ENCODE measurements at places on chromosomes 5 and 9.

DNA sequence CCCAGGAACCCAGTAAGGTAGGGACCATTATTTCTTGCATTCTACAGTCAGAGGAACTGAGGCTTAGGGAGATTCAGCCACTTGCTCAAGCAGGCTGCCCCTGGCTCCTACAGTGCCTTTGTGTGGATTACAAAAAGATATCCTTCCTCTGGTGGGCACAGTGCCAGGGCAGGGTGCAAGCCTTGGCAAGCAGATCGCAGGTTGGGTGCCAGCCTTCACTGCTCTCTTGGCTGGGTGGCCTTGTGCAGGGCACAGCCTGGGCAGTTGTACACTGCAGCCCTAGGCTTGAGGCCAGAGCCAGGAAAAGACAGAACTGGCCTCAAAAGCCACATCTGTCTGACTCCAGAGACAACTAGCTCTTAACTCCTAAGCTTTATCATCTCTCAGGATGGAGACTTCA, 15.0 kb downstream of the DOCK2 start:
- DNase-seq: no peak

- no peak for DNase-seq
Measured at GRCh38 chr5:51188001-51188591, 195.2 kb upstream of the ISL1 start.

GRCh38 chr9:1939926-1940368, 75.2 kb upstream of the SMARCA2 start:
- peak; percentile 1 for DNase-seq

DNA sequence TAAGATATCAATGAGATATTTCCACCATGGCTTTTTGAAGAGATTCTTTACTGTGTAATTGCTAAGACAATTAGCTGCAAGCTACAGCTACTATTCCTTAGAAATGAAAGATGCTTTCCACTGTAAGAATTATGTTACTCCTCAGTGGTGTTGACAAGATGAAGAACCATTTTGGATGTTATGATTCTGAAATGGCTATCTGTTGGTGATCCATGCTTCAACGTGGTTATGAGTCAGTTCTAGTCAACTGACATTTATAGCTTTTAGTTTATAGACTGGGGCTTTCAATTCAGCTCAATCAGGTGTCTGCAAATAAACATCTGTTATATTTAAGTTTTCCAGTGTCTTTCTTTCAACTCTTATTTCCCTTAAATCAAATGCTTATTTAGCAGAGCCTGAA, 93.7 kb downstream of the SGCD start:
- DNase-seq: no peak

DNA sequence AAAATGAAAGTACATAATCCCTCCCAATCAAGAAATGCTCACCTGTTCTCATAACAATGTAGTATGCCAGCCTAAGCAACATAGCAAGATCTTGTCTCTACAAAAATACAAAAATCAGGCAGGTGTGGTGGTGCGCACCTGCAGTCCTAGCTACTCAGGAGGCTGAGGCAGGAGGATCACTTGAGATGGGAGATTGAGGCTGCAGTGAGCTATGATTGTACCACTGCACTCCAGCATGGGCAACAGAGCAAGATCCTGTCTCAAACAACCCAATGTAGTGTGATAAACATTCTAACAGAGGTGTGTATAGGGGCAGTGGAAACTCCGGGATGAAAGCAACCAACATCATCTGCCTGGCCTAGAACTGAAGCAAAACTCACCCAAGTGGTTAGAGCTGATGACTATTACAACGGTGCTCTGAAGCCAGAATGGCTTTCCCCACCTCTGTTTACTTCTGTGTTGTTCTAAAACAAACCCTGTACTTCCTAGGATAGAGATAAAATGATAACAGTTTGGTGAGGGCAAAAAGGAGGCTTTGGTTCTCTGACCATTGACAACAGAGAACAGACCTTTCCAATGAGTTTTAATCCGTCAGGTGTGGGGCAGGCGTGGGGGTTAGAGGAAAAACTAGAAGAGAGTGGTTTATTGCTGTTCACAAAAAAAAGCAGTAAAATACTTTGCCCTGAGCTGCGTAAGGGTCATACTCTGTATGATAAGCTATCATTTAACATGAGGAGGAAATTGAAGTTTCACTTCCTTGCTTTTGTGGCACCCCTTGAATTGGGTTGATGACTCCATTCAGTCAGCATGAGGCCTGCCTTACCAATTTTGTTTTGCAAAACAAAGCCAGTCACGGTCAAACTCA, 18.9 kb downstream of the WNT8A start:
- DNase-seq: no peak

DNA sequence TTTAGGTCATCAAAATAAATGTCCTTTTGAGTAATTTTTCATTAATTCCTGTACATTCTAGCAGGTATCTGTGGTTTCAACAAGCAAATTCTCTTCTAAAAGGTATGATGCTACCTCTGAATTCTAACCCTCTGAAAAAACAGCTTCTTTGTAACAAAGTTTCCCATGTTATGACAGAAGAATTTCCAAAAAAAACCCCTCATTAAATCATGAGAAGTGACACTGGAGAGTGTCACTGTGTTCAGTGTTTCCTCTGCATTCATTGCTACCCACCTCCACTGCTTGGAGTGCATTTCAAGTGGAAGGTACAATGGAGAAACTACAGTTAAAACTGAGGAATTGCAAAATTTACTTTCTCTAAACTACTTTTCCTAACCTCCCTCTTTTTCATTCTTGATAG, 10.1 kb downstream of the CDKN2A start:
- no peak for DNase-seq

DNA sequence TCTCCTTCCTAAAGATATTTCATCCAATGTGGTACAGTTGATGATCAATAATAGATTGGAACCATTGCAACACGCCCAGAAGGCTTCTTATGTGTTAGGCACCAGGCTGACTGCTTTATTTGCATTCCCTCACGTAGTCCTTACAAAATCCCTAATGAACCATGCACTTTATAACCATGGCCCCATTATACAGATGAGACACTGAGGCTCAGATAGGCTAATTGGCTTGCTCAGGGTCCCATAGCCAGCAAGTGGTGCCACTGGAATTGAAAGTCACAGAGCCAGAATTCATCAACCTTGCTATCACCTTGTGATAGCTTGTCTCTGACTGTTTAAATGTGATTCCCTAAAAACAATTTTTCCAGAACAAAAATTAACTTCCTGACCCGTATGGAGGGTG, 27.8 kb upstream of the RAI14 start:
- no peak for DNase-seq

DNA sequence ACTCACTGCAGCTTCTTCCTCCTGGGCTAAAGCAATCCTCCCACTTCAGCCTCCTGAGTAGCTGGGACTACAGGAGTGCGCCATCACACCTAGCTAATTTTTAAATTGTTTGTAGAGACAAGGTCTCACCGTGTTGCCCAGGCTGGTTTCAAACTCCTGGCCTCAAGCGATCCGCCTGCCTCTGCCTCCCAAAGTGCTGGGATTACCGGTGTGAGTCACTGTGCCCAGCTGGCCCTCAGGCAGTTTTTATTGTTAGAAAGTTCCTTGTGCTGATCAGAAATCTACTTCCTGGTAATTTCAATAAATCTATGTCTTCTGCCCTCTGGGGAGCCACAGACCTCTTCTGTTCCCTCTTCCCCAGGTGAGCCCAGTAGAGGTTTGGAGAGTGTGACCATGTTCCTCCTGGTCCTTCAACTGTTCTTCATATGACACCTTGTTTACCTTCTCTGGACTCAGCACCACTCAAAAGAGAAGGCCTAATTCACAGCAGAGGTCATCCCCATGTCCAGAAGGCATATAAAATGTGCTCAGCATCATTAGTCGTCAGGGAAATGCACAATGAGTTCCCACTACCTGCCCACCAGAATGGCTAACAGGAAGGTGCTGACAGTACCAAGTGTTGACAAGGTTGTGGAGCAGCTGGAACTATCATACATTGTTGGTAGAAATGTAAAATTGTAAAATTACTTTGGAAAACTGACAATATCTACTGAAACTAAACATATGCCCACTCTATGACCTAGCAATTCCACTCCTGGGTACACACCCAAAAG, 10.4 kb downstream of the TMOD1 start:
- DNase-seq: peak; percentile 59

- peak; percentile 25 for DNase-seq
Measured at GRCh38 chr5:38535248-38535750, 21.1 kb downstream of the LIFR start.

DNA sequence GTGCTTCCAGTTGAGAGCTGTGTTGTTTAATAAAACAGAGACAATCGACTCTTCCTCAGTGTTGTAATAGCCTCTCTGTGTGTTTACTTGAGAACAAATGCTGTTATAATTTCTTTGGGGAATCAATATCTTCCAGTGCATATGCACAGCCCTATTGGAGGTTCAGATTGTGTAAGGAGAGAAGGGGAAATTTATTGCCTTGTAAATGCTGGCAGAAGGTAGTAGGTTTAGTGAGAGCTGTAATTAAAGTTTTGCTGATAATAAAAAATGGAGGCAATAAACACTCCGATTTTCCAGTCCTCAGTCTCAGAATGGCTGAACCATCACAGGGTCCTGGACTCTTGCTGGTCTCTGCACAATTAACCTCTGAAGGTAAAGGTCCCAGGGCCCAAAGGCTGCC, 128.3 kb downstream of the C5orf15 start:
- DNase-seq: no peak

GRCh38 chr9:128636024-128636390, 20.6 kb downstream of the DYNC2I2 start:
- peak; percentile 63 for DNase-seq

GRCh38 chr5:96080557-96080956, 118.9 kb upstream of the ELL2 start:
- DNase-seq: no peak

- no peak for DNase-seq
Measured at GRCh38 chr5:126869005-126869451, 92.1 kb downstream of the LMNB1 start.

- DNase-seq: no peak
Measured at GRCh38 chr5:135138116-135138850, 104.3 kb upstream of the PITX1 start.

DNA sequence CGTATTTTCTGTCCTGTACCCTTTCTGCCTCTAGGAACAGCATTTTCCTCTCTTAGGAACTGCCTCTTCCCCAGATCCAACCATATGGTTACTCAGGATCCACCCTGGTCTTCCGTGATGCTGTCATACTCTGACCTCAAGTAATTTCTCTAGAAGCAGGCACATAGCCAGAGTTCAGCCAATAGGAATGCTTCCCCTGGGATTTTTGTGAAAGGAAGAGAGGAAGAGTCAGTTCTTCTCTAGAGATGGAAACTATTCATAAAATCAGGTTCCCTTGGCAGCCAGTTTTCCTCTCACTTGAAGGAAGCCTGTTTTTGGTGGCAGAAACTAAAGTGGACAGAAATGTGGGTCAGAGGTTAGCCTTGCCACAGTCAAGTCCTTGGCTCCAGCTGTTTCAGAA, 400.1 kb upstream of the PCSK5 start:
- no peak for DNase-seq

DNA sequence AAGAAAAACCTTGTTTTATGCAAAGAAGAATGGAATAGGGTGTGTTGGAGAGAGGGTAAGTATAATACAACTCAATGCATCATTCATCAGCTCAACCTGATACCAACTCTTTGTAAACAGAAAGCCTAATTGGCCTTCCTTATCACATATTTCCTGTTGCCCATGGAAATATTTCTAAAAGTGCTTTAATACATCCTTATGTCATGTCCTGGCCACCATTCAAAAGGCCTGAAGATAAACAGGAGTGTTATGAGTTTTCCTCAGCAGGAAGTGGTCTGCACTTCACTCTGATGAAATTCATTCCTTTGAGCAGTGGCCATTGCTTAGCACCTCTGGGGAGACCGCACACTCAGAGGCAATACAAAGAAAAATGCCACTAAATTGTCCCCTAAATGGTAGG, 511.2 kb downstream of the SEMA5A start:
- no peak for DNase-seq

DNA sequence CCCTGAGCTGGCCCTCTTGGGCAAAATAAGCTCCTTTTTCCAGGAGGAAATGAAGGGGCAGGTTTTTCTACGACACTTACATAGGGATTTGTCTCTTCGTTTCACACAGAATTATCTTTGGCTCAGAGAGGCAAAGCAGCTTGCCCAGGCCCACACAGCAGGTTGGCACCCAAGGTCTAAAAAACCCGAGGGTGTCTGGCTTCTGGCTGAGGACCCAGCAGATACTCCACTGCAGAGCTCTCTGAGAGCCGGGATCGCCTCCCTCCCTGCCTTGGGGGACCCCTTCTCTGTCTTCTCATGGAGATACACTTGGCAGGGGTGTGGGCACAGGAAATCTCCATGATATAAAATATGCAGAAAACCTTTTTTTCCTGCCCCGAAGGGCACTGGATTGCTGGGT, 29.0 kb upstream of the LHX2 start:
- DNase-seq: no peak

DNA sequence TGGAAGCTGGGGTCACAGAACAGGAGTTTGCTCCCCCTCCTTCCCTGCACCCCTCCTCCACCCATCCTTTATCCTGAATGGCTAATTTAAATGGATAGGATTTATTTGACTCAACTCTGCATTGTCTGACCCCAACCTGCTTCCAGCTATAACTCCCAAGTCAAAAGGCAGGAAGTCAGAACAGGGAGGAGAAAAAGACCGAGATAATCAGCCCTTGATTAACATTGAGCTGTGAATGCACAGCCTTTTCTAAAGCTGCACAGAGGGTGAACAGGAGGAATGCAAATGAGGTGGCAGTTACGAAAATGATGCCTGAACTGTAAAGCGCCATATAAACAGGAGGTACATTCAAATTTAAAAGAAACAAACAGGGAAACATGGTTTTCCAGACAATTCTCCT, 152.8 kb downstream of the SPOCK1 start:
- DNase-seq: no peak

DNA sequence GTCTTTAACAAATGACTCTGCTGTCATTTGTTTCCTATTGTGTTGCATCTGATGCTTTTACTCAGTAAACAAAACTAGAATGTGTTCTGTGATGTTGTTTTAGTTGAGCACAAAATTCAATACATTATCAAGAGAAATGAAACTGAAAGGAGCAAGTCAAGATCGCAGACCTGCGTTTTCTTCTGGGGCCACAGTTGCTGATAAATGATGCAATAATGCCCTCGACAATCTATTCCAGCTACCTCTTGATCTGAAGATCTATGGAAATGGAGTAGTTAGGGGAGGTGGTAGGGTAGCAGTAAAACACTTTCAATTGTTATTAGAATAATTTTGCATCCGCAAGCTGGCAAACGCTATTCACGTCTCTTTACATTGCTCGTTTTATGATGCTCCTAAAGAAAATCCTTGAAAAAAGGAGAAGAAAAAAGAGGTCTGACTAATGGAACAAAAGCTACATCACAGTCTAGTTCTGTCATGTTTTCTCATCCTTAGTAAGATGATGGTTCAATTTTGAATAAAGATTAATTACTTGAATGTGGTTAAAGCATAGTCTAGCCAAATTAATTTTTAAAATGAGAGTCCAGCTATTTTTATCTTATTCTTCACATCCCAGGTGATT, 1.6 kb downstream of the ZNF366 start:
- DNase-seq: no peak

DNA sequence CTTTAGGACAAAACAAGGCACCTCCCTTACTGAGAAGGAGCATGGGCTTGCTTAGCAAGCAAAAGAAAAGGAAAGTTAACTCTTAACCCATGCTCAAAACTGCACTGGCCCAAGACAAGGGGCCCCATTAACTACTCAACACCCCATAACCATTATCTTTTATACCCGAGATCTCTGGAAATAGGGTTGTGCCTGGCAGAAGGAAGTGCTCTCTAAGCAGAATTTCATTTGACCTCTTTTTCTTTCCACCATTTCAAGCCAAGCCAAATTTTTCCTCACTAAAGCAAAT, 167.2 kb downstream of the RASEF start:
- DNase-seq: no peak

- no peak for DNase-seq
Measured at GRCh38 chr5:33230467-33231078, 210.2 kb upstream of the TARS1 start.

GRCh38 chr5:50738864-50739263, 72.4 kb downstream of the PARP8 start:
- DNase-seq: no peak
